ENCODE measurements at places on chromosomes 16 and 17.

GRCh38 chr16:67530013-67530939 is 1.6 kb downstream of the RIPOR1 start:
- DNase-seq: peak; percentile 46

DNA sequence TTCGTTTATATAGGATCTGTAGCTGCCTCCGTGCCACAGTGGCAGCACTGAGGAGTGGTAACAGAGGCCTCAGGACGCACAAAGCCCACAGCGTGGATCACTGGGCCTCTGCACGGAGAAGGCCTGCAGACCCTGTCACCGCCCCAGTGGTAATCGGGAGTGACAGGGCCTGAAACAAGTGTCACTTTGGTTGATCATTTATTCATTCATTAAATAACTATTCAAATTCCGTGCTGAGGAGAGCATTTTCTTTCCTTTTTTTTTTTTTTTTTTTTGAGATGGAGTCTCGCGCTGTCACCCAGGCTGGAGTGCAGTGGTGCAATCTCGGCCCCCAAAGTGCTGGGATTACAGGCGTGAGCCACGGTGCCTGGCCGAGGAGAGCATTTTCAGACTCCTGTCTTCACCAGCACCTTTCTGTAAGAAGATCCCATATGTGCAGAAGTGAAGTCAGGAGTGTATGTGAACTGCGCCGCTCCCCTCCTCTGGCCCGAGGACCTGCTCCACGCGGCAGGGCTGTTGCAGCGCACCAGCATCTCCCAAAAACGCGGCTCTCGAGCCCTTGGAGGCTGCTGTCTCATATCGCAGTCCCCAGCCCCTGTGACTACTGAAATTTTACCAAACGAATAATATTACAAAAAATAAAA is 44.9 kb upstream of the TRAP1 start:
- no peak for DNase-seq

- no peak for DNase-seq
These were observed 971 bp downstream of the MINK1 start for GRCh38 chr17:4833941-4834680.

GRCh38 chr16:16938009-16938408 is 532.8 kb downstream of the XYLT1 start:
- no peak for DNase-seq

GRCh38 chr16:24838554-24839266 is 7.1 kb upstream of the SLC5A11 start:
- no peak for DNase-seq

DNA sequence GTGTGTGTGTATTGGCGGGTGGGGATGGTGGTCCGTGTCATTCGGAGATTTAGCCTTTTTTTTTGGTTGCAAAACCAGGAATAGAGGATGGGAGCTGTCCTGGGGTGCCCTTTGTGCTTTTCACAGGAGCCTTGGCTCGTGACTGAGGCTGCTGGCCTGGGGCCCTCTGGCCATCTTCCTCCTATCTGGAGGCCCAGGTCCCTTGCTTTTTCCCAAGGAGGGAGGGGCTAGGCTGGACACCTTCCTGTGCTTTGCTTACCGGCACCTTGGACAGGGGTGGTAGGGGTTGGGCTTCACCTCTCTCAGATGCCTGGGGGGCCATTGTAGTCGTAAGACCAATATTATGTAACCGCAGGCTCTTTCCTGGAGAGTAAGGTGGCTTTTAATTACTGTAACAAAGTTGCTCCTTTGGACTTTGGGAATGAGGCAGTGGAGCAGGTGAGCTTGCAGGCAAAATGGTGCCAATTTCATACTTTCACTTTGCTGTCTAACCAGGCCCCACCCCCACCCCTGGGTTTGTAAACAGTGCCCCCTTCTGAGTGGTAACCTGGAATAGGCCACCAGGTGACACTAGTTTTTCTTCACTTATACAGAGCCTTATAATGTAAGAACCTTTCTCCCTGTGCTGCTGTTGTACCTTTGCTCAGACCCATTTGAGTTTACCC is 1.2 kb downstream of the DYNLL2 start:
- DNase-seq: peak; percentile 72

GRCh38 chr16:56909527-56909979 is 22.4 kb upstream of the HERPUD1 start:
- DNase-seq: no peak

DNA sequence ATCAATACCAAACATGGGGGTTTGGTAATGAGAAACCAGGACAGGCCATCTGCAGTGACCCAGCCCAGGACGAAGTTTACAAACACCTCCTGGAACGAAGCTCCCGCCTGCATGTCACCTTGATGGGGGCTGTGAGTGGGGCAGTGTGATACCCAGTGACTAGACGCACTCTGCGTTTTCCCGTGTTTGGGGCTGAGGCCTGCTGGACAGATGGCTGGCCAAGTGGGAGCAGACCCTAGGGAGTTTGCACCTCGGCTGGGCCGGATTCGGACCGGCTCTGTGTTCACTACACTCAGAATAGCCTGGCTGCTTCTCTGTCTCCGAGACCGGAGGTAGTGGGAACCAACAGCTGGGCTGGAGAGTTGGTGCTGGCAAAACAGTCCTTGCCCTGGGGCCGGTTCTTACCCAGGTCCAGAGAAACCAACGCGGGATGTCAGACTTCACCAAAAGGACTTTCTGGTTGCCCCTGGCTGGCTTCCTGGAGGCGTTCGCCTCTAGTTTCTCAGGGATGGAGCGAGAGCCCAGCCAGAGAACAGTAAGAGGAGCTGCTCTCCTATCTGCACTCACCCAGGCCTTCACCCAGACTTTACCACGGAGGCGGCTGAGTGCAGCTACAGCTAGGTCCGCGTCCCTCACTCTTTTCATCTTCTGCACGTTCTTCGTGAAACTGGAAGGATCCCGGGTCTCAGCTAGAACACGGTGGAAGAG is 20.4 kb downstream of the CARHSP1 start:
- no peak for DNase-seq

GRCh38 chr17:62693616-62694409 is 66.3 kb downstream of the MRC2 start:
- no peak for DNase-seq

DNA sequence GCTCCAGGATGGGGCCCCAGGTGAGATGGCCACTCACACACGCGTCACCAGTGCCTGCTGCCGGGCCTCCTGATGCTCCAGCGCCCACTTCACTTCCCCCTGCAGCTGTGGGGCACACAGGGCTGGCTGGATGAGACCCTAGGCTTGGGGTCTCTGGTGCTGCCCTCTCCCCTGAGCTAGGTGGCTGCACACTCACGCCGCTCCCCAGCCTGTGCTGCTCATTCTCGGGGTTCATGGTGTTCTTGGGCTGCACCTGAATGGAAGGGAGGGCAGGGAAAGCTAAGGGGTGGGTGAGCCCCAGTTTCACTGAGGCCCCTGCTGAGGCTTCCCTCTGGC is 1.2 kb downstream of the CCDC78 start:
- no peak for DNase-seq

GRCh38 chr16:52526116-52526828 is 20.7 kb downstream of the TOX3 start:
- no peak for DNase-seq

GRCh38 chr17:7440834-7441195 is 1.5 kb downstream of the FGF11 start:
- DNase-seq: no peak

GRCh38 chr17:65644545-65644944 is 83.1 kb upstream of the AXIN2 start:
- no peak for DNase-seq

GRCh38 chr17:57279432-57279831 is 23.1 kb downstream of the MSI2 start:
- no peak for DNase-seq

DNA sequence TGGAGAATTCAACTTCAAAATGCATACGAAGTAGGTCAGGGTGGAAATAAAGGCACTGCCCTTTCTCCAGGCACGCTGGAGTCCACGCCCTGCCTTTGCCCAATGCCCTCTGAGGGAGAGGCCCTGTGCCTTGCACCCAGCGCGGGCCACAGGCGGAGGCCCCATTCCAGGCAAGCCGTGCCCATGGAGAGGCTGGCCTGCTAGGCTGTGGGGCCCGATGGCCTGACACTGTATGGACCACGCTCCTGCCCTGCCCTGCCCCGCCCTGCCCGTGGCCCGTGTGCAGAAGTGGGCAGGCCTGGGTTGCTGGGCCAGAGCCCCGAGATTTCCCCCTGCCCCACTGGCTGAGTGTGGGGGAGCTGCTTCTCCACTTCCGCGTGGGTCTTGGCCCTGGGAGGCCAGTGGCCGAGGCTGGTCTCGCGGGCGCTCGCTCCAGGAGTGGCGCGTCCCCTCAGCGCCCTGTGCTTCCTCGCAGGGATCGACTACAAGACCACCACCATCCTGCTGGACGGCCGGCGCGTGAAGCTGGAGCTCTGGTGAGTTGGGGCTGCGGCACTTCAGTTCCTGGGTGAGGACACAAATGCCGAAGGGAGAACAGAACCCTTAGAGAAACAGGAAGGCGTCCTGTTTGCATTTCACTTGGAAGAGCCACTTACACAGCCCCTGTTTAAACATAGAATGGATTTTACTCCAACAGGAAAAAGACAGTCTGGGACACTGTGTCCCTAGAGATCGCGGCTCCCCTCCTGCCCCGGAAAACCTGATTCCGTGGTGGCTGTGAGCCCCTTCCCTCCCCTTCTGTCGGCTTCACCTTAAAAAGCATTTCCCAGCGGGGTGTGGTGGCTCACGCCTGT is 13.8 kb upstream of the WFIKKN1 start:
- no peak for DNase-seq

GRCh38 chr17:9890124-9890523 is 14.9 kb downstream of the RCVRN start:
- DNase-seq: no peak

- no peak for DNase-seq
These were observed 4.6 kb upstream of the ZFHX3 start for GRCh38 chr16:73052576-73052975.
